IPS DF 19.7 (cell line): ENCODE measurements at places on chromosomes 5 and 9.

- no peak for DNase-seq
Observed at GRCh38 chr9:20408513-20408912, 213.8 kb downstream of the MLLT3 start.

- DNase-seq, result peak; percentile 38
Observed at GRCh38 chr5:72018143-72018803, 89.0 kb upstream of the MAP1B start.

- no peak for DNase-seq
Observed at GRCh38 chr5:142151436-142152383, 43.1 kb downstream of the NDFIP1 start.

DNA sequence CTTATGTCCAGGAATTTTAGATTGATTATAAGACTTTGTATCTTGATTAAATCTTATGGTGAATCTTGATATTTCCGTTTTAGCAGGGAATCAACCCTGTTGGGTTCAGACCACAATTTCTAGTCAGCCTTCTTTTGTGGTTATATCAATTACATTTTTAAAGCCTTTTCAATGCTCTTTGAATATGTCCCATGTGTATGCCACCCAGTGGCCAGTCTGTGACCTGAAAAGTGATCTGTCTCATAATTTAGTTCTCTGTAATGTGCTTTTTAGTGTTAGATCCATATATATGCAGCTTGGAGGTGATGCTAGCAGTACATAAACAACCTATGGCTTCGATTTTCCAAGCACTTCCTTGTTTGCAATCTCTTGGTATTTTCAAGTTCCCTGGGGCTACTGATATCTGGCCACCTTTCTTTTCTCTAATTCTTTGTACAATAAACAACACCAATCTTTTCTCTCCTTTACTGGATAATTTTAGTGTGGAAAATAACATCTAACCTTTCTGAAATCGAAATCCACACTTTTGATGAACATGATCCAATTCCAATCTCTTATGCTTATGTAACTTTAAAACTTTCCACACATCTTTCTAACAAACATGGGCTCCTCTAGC is 28.8 kb downstream of the PDE8B start:
- no peak for DNase-seq

GRCh38 chr5:74021126-74021525 is 395.1 kb downstream of the ARHGEF28 start:
- no peak for DNase-seq

DNA sequence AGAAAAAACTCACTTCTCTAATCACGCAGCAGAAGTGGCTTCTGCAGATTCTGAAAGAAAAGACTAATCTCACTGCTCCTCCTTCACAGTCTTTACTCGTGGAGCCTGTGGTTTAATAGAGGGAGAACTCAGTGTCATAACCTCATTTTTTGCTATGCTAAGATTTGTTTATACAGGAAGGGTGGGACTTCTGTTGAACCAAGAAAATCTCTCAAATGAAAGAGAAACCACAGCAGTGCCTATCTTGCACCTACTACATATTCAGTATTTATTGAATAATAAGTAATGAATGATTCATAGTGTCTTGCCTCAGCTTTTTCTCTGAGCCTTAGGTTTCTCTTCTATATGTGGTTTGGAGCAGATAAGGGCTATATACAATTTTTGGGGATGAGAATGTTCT is 136.1 kb upstream of the DMAC1 start:
- DNase-seq, result no peak

DNA sequence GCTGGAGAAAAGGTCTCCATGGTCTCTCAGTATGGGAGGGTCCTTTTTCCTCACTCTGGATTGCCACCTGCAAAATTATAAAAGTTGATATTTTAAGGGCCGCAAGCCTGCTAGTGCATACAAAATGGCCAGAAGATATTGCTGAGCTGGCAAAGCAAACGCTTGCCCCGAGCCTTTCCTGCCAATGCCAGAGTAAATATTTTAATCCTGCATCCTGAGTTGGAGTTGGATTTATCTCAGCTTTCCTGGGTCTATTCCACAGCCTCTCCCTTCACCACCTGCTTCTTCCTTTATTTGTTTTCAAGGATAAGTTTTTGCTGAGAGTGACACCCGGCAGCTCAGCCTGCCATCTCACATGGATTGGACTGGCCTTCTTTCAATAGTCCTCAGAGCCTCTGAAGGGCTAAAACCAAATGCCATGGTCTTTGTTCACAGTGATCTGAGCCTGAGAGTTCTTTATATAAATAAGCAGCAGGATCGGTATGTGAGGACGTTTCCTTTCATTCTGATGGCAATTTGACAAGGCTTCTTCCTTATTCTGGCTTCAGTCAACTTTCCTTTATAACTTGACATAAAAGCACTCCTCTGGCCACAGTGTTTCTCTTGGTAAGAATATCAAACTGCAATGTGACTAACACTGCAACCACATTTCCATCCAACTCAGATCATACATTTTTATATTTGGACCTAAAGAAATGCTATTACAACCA is 170.1 kb downstream of the ADAMTS12 start:
- no peak for DNase-seq

DNA sequence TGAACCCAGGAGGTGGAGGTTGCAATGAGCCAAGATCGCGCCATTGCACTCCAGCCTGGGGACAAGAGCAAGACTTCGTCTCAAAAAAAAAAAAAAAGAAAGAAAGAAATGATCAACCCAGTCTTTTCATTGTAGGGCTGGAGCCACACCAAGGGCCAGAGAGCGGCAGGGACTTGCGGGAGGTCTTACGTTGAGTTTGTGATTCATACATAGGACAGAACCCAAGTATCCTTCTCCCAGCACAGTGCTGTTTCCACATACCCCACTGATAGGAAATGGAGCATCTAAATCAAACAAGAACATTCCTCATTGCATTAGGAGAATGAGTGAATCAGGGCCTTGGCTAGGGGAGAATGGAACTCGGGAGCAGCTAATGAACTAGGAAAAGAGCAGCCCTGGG is 3.5 kb upstream of the TNIP1 start:
- DNase-seq, result no peak

GRCh38 chr9:131279863-131280570 is 3.7 kb upstream of the FAM78A start:
- no peak for DNase-seq

DNA sequence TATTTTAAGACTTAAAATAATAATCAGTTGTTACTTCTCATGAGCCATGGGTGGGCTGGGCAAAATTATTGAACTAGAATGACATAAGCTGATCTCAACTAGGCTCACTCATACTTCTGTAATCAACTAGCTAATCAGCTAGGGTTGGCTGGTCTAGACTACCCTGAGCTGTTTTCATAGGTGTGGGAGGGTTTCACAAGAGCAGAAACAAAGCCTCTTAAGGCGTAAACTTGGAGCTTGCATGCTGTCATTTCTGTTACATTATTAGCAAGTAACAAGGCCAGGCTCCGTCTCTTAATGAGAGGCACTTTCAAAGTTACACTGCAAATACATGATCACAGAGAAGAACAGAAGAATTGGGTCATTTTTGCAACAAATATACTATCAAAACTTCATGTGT is 57.2 kb upstream of the GHR start:
- no peak for DNase-seq

DNA sequence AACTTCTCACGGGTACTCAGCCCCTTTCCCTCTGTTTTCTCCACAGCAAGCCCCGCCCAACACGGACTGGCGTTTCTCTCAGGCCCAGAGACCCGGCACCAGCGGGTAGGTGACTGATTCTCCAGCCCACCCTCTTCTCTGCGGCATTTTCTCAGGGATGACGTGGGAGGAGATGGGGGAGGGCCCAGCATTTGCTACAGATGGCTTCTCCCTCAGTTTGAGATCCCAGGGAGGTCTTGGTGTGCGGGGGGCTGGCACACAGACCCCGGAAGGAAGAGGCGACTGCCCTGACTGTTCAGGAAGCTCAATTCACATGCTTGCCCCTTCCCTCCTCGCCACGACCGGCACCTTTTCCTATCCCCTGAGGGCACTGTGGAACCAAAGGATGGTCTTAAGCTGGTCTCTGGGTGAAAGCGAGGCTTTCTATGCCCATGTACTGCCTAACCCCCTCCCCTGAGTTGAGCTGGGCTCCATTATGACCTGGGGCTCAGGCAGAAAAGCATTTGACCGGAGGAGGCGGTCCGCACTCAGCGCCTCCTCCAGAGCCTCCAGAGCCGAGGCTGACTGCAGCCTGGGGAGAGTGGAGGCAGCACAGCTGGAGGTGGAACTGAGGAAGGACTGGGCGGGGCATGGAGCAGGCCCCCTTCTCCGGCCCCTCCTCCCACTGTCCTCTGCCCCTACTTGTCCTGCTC is 6.0 kb downstream of the PCDHGC5 start:
- DNase-seq, result no peak

GRCh38 chr9:112364761-112365160 is 15.1 kb upstream of the HSDL2 start:
- DNase-seq, result no peak

DNA sequence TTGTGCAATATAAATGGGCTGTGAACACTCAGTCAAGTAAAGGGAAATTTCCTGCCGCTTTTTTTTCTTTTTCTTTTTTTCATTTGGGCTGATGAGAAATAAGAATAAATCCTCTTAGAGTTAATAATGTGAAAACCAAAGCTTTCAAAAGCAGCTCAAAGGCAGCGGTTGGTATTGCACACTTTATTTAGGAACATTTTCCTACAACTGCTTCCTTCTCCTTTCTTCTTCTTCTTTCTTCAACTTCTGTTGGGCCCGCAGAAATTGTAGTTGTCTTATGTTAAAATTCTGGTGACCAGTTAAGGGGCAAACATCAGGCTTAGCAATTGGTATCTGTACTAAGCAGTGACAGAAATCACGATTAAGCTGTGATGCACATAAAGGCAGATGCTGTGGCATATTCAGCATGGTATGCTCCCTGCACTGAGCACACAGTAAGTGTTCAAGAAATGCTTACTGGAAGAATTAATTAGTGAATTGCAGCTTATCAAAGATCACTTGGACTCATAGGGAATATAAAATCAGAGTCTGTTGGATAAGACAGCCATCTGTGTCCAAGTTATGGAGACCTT is 85.4 kb downstream of the ANKRD55 start:
- DNase-seq, result no peak

DNA sequence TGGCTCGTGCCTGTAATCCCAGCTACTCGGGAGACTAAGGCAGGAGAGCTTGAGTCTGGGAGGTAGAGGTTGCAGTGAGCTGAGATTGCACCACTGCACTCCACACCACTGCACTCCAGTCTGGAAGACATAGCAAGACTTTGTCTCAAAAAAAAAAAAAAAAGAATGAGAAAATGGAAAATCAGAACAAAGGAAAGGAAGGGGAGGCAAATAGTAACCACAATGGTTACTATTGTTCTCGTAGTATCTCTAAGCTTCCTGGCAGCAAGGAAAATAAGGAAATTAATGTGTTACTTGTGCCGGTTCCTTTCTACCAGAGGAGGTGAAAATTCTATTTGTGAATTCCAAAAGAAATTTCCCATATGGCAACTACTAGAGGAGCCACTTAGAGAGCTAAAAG is 48.5 kb upstream of the BNC2 start:
- DNase-seq, result no peak

GRCh38 chr5:19615661-19616060 is 372.3 kb downstream of the CDH18 start:
- DNase-seq, result no peak

DNA sequence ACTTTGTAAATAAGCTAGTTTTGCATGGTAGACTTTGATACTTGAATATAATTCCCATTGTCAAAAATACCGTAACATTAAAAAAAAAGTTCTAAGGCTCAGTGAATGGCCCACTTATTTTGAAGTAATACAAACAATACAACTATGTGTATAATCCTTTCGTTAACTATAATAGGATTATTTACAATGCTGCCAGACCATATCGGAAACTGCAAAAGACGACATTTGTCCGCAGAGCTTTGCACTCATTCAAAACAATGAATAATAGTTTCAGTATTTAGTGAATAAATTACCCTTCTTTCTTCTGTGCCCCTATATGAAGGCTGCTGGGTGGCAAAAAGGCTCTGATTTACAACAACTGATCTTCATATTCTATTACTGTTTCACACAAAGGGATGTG is 121.8 kb downstream of the DROSHA start:
- DNase-seq, result no peak

DNA sequence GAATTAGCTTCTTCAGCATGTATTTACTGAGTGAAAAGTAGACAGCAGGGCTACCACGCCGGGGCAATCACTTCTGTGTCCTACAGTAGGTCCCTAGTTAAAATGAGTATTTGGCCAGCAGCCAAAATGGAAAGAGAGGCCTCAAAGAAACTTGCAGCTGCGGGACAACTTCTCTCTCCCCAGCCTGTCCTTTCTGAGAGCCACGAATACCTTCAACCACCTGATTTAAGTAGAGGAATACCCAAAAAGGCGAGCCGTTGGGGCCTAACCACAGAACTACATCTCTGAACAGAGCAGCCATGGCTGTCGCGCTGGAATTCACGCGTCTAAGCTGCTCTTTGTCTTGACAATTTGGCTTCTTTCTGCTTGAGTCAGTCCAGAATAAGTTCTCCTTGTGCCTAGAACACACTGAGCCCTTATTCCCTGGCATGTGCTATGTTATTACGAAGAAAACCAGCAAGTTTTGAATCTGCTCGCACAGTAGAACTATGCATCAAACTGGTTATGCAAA is 43.8 kb upstream of the GOLPH3 start:
- no peak for DNase-seq

- no peak for DNase-seq
Observed at GRCh38 chr9:35164711-35165110, 2.9 kb downstream of the UNC13B start.

DNA sequence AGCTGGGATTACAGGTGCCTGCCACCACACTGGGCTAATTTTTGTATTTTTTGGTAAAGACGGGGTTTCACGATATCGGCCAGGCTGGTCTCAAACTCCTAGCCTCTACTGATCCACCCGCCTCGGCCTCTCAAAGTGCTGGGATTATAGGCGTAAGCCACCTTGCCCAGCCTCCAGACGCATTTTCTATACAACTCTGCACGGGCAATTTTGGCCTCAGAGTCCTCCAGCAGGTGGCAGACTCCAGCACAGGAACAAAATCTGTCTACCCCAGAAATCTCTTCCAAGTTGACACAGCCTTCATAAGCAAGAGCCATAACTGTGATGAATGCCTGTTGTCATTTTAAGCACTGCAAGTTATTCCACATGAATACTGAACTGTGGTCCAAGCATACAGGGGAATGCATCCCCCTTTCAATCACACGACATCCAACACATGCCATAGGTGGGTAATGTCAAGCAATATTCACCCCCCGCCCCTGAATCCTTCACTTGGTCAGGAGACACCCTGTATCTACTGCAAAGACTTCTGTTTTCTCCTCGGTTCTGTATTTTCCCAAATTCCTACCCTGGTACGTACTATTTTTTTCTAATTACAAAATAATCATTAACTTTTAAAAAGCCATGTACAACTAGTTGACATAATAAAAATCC is 50.8 kb downstream of the ALDH7A1 start:
- DNase-seq, result no peak

DNA sequence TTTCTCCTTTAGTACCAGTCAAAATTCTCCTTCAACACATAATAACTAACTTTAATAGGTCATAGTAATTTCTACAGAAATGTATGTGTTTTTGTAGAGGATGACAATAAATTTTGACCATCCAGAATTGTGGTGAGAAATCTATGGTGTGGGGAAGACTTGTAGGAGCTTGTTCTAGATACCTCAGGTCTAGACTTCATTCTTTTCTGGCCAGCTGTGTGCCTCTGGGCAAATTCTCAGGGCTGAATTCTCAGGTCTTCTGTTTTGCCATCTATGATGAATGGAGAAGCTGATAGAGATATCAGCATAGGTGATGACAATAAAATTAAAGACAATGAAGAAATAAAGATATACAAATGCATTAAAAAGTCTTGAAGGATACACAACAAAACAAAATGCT is 298.6 kb upstream of the MEF2C start:
- DNase-seq, result no peak
